ENCODE measurements at places on chromosomes 3 and 15. TPM values are rescaled to one million over a fixed set of nuclear protein-coding genes. Genes with fewer than 3 reads are reported as not detected.

GP9 gene
- not detected for polyA plus RNA-seq

ZNF860 gene
- polyA plus RNA-seq, result 0.08 TPM

TM6SF1 gene
- 2.7 TPM for polyA plus RNA-seq

PCOLCE2 gene
- 60.1 TPM for polyA plus RNA-seq

GABRR3 gene
- not detected for polyA plus RNA-seq

GRCh38 chr3:52237657-52238172 is 1.2 kb downstream of the TWF2 start:
- no peaks in the 10 kb centered on the region for H3K27me3 ChIP-seq
- peak; percentile 78 for DNase-seq
- no peaks in the 10 kb centered on the region for H3K36me3 ChIP-seq

DNA sequence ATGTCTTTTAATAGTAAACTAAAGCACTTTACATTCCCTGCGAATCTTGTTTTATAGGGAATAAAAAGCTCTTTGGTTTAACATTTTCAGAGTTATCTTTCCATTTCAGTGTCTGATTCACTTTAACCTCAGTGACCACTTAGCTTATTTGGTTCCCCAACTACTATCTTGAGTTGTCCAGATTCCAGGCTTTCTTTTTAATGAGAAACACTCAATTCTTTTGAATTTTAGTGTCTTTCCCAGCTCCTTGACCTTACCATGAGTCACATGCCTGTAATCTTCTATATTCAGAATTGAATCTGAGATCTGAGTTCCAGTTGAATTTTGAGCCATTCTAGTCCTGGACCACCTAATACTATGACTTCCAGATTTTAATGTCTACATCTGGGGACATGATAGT is 144.4 kb downstream of the KCNAB1 start:
- no peak overlapping the region for H3K27ac ChIP-seq
- H3K4me1 ChIP-seq, result no peaks in the 10 kb centered on the region
- DNase-seq, result no peak
- no peaks in the 10 kb centered on the region for H3K36me3 ChIP-seq
- H3K4me3 ChIP-seq, result no peak overlapping the region

DNA sequence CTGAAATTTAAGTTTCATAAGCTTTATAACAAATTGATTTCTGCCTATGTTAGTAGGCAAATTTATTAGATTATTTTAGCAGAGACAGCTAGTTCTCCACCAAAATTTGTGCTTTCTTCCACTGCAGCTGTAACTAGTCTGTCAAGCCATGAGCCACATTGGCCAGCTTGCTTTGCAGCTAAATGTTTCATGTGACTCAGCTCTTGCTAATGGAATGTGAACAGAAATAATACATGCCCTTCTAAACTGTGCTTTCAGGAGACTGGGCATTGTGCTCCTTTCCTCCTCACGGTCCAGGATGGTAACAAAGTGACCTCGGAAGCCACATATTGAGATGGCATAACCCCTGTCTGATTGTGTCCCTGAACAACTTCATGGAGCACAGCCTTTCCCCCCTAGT is 51.3 kb upstream of the KPNA4 start:
- no peaks in the 10 kb centered on the region for H3K27me3 ChIP-seq
- H3K4me1 ChIP-seq, result peaks cover 7% of the 10 kb centered on the region
- no peak overlapping the region for H3K4me3 ChIP-seq
- no peak for DNase-seq

- H3K36me3 ChIP-seq, result no peaks in the 10 kb centered on the region
- no peak overlapping the region for H3K27ac ChIP-seq
- H3K27me3 ChIP-seq, result no peaks in the 10 kb centered on the region
- no peaks in the 10 kb centered on the region for H3K4me1 ChIP-seq
- DNase-seq, result no peak
Measured at GRCh38 chr3:19471138-19471537, 322.8 kb downstream of the KCNH8 start.

DNA sequence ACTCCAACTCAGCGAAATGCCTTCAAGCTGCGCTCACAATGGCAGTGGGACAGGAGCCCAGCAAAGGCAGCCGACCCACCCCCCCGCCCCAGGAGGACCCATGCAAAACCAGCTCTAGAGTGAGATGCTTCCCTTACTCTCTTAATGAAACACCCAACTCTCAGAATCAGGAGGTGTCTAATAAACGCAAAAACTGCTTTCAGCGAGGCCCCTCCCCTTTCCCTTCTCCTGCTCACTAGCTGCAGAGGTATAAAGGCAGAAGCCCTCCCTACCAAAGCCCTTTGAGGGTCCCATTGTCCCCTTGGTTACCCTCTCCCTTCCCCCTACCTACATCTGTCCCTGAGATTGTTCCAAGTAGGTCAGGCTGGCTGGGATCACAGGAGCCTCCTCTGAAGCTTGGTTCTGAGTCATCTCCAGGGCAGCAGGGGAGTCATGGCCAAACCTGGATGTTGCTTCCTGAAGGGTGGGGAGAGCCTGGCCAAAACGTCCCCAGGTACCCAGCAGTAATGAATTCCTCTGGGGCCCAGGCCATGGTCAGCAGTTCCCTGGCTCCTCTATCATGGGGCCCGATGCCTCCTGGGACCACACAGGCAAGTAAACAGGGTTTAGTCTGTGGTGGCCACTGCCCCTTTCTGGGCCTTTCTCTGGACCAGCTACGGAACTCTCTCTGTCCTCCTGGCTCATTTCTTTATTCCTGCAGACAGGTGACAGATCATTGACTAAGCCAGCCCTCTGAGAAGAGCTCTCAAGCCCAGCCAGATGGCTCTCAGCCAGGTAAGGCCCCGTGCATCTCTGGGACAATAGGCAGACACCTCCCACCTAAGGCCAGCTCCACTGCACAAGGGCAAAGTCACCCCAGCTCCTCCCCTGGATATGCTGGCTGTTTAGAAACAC is 8.6 kb downstream of the KLHL25 start:
- no peaks in the 10 kb centered on the region for H3K27me3 ChIP-seq
- H3K4me1 ChIP-seq, result peaks cover 23% of the 10 kb centered on the region
- H3K36me3 ChIP-seq, result no peaks in the 10 kb centered on the region

GRCh38 chr15:64454282-64454681 is 6.1 kb upstream of the ZNF609 start:
- no peak overlapping the region for H3K4me3 ChIP-seq
- H3K27ac ChIP-seq, result no peak overlapping the region
- peaks cover 5% of the 10 kb centered on the region for H3K4me1 ChIP-seq
- no peaks in the 10 kb centered on the region for H3K27me3 ChIP-seq
- peaks cover 16% of the 10 kb centered on the region for H3K36me3 ChIP-seq
- DNase-seq, result no peak

DNA sequence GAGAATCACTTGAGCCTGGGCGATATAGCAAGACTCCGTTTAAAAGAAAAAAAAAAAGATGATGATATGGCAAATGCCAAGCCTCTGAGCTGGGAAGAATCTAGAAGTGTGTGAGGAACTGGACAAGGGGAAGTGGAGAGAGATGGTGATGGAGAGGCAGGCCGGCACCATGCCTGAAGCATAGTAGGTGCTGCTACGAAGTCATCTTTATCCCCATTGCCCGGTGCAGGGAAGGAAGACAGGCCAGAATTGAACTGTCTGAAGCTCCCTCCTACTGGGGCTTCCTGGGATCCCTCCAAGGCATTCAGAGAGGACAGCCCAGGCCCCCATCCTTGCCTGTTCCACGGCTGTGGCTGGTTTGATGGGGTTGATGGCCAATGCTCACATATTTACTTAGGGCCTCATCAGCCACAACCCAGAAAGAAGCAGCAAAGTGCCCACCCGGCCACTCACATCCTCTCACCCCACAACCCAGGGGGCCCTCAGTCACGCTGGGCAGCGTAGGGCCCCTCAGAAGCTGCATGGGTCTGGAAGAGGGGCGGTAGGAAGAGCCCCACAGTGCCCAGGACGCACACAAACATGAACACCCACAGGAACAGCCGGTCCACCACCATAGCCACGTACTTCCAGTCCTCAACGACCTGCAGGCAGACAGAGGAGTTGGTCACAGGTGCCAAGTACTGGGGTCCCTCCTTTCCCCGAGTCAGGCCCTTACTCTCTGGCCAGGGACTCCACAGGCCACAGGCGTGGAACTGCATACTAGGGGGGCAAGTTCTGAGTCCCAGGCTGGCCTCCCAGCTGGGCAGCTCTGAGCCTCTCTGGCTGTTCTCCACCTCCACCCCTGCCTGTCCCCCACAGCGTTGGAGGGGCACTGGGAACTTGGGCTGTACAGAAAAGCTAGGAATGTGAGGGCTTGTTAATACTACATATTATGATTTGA is 4.1 kb upstream of the CHRNA3 start:
- H3K27ac ChIP-seq, result no peak overlapping the region
- DNase-seq, result no peak
- peaks cover 5% of the 10 kb centered on the region for H3K4me1 ChIP-seq
- H3K4me3 ChIP-seq, result no peak overlapping the region
- no peaks in the 10 kb centered on the region for H3K36me3 ChIP-seq

DNA sequence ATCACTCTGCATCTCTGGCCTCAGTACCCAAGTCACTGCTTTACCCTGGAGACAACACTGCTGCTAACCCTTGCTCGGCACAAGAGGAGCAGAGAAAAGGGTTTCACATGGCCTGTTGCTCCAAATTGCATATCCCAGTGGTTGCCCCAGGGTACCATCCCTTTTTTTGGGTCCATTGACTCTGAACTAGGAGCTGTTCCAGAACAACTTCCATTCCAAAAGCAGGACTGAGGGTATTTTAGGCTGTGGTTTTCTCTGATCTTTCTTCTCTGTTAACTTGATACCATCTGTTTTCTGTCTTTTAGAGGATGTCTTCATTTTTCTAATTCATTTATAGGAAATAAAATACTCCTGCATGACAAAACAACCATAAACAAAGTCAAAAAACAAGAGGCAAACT is 17.3 kb upstream of the RYK start:
- H3K27me3 ChIP-seq, result no peaks in the 10 kb centered on the region
- DNase-seq, result no peak
- H3K4me3 ChIP-seq, result no peak overlapping the region
- no peaks in the 10 kb centered on the region for H3K4me1 ChIP-seq
- H3K27ac ChIP-seq, result no peak overlapping the region
- H3K36me3 ChIP-seq, result no peaks in the 10 kb centered on the region

GRCh38 chr3:111748132-111748531 is 110.9 kb upstream of the PHLDB2 start:
- peaks cover 6% of the 10 kb centered on the region for H3K4me1 ChIP-seq
- no peaks in the 10 kb centered on the region for H3K27me3 ChIP-seq
- no peak overlapping the region for H3K27ac ChIP-seq
- DNase-seq, result no peak
- H3K36me3 ChIP-seq, result no peaks in the 10 kb centered on the region
- H3K4me3 ChIP-seq, result no peak overlapping the region

GRCh38 chr3:65352951-65353350 is 665.2 kb upstream of the ADAMTS9 start:
- no peak overlapping the region for H3K4me3 ChIP-seq
- H3K36me3 ChIP-seq, result peaks cover 8% of the 10 kb centered on the region
- no peaks in the 10 kb centered on the region for H3K27me3 ChIP-seq
- H3K4me1 ChIP-seq, result no peaks in the 10 kb centered on the region
- H3K27ac ChIP-seq, result no peak overlapping the region
- DNase-seq, result no peak

GRCh38 chr3:112519424-112520001 is 20.2 kb upstream of the BTLA start:
- H3K4me3 ChIP-seq, result no peak overlapping the region
- H3K27me3 ChIP-seq, result no peaks in the 10 kb centered on the region
- no peaks in the 10 kb centered on the region for H3K4me1 ChIP-seq
- no peak overlapping the region for H3K27ac ChIP-seq

GRCh38 chr3:187131981-187132380 is 7.3 kb downstream of the RPL39L start:
- no peak overlapping the region for H3K4me3 ChIP-seq
- H3K36me3 ChIP-seq, result no peaks in the 10 kb centered on the region
- no peaks in the 10 kb centered on the region for H3K27me3 ChIP-seq
- no peaks in the 10 kb centered on the region for H3K4me1 ChIP-seq
